Cortex of kidney (tissue), 1 donor: ENCODE measurements at places on chromosomes 3 and 15.

GRCh38 chr3:17032407-17033034, 147.8 kb downstream of the PLCL2 start:
- DNase-seq: no peak

GRCh38 chr15:42145546-42146455, 10.6 kb downstream of the PLA2G4F start:
- no peak for DNase-seq

- no peak for DNase-seq
These were observed 946.7 kb downstream of the NAALADL2 start for GRCh38 chr3:175805825-175806224.

GRCh38 chr3:183584246-183584913, 28.9 kb upstream of the KLHL6 start:
- DNase-seq: no peak

DNA sequence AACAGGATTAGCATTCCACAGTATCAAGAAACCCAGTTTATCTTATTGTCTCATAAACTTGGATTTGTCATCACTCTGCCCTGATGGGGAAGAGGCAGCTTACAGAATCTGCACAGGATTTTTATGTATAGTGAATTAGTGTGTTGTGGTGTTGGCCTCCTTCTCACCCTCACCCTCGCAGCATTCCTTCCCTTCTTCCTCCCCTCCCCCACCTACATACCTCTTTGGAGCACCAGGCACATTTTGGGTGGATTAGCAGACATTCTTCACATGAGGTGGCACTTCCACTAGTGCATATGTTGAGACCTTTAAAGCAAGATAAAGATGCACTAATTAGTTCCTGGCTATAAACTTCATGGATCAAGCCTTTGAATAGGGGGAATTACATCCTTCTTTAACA, 13.9 kb downstream of the ITGB5 start:
- DNase-seq: no peak

DNA sequence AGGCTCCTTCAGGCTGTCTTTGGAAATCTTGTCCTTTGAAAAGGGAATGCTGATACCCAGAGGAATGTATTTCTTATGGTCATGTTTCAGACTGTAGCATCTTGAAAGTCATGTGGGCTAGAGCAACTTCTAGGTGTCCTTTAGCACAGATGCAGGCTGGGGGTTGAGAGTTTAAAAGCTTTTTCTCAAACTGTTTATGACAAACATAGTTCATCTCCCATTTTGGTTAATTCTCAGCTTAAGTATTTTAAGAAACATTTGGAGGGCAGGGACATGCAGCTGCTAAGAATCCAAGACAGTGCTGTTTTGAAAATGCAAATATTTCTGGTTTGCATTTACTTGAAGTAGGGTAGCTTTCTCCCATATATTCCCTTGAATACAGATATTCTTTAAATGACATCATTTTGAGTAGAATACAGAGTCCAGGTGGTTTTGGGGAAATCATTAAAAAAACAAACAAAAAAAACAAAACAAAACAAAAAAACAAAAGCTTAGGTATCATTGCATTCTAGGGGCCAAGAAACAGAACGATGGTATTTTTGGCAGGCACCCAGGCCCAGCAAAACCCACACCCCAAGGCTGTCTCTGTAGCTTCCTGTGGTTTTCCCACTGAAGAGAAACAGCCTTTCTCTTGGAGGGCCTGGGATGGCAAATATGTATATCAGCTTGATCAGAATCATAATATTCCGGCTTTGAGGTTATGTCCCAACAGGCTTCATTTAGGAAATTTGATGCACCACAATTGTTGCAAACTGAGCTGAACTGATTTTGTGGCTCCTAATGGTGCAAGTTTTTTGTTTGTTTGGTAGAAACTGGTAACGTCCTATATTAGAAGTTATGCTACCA, 120.0 kb downstream of the ATG7 start:
- no peak for DNase-seq

DNA sequence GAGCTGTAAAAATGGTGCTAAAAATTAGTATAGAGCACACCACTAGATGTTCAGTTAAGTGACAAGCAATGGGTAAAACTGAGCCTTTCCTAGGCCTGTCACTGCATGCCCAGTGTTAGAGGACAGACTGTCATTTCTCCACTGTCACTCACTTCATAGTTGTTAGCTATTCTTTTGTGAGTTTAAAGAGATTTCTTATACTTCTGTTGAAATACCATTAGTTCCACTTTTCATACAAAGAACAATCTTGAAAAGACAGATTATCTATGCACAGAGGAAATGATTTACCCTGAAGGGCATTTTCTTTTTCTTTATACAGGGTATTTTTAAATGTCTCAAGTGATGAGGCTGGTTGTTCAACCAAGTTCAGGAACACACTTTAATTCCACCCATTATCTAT, 28.3 kb upstream of the CHMP2B start:
- DNase-seq: no peak

GRCh38 chr3:142577696-142578328, 721 bp downstream of the ATR start:
- no peak for DNase-seq

GRCh38 chr3:125067225-125067624, 11.4 kb upstream of the HEG1 start:
- no peak for DNase-seq

- DNase-seq: no peak
These were observed 549.4 kb upstream of the MDFIC2 start for GRCh38 chr3:70861855-70862254.

DNA sequence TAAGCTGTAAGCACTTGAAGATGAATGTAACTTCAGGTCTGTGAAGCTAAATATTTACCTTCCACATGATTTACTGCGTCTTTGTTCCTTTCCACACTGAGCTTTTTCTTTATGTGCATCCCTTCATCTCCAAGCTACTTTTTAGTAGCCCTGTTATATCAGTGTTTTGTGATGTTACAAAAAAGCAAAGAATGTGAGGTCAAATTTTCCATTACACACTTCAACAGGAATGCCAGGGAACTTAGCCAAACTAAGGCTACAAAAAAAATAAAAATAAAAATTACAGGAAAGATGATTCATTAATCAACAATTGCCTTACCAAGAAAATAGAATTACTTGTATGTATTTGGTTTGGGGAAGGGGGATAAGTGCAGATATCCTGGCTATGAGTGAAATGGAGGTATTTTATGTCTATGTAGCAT, 73.0 kb downstream of the FILIP1L start:
- no peak for DNase-seq

- no peak for DNase-seq
These were observed 87.9 kb downstream of the LPP start for GRCh38 chr3:188241883-188242282.

- no peak for DNase-seq
These were observed 8.5 kb downstream of the MYO5C start for GRCh38 chr15:52287114-52287513.

DNA sequence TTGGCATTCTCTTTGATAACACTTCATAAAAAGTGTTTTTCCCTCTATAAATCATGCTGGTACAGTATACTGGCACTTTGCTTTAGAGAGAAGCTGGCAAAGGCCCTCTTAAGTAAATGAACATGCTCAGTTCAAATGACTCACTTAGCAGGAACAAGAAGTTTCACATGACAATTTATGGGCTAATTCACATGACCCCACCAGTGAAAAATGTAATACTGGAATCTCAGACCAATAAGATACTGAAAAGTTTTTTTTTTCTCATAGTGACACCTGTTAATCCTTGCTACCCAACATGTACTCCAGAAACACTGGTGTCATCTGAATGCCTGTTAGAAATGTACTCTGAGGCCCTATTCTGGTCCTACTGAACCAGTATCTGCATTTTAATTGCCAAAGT, 13.9 kb downstream of the BTBD1 start:
- DNase-seq: no peak

DNA sequence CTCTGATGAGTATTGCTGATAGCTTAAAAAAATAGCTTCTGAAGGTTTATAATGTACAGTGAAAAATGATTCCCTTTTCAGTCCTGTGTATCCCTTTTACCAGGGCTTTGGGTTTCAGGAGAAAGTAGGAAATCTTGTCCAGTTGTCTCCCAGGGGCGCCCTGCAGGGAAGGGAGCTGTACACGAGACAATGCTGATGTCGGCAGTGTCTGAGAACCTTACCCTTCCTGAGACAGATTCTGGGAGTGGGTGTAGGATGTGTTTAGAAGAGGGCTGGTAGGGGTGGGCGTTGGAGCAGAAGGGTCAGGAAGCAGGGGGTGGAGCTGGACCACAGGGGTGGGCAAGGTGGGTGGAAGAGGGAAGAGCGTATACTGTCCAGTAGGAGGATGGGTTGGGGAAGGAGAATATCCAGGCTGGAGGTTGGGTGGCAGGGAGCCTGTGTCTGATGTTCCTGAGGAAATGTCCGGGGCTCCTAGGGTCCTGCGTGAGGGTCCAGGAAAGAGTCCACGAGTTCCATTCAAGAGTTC, 5.6 kb downstream of the THPO start:
- DNase-seq: no peak

DNA sequence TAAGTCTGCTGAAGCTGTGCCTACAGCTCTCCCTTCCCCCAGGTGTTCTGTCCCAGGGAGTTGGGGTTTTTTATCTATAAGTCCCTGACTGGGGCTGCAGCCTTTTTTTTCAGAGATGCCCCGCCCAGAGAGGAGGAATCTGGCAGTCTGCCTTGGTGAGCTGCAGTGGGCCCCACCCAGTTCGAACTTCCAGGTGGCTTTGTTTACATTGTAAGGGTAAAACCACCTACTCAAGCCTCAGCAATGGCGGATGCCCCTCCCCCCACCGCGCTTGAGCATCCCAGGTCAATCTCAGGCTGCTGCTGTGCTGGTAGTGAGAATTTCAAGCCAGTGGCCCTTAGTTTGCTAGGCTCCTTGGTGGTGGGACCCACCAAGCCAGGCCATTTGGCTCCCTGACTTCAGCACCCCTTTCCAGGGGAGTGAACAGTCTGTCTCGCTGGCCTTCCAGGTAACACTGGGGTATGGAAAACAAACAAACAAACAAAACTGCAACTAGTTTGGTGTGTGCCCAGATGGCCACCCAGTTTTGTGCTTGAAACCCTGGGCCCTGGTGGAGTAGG, 189.4 kb downstream of the MFSD1 start:
- DNase-seq: no peak

- no peak for DNase-seq
These were observed 18.4 kb downstream of the TM4SF18 start for GRCh38 chr3:149314807-149315578.
